EH (cell line): ENCODE measurements at places on chromosomes 4 and X.

- no peak for DNase-seq
Measured at GRCh38 chr4:113998079-113998478, 18.6 kb upstream of the ARSJ start.

DNA sequence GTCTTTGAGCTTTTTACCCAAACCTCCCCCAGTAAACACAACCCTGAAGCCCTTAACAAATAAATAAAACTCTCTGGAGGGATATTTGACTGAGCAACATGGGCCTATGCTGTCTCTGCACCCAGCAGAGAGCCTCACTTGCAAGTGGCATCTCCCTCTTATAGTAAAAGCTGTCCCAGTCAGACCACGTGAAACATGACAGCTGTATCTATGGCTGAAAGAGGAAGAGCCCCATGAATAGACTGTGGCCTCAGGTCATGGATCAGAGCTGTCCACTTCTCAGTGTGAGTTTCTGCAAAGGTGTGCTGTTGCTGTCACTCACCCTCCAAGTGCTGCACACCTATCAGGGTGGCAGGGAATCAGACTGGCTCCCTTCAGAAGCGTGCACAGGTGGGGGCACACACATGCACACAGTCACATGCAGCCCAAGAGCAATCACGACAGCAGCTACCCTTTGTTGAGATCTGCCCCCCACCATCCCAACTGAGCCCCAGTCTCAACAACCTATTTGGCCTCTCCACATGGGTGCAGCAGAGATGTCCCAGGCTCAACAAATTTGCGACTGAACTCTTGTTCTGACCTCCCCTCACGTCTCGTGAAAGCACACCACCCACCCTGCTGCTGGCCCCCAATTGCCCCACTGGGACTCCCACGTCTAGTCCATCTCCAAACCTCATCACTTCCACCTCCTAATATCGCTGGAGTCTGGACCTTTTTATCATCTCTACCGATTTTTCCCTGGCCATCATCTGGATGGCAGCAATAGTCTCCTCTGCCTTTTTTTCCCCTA is 45.6 kb downstream of the NAT8L start:
- no peak for DNase-seq

DNA sequence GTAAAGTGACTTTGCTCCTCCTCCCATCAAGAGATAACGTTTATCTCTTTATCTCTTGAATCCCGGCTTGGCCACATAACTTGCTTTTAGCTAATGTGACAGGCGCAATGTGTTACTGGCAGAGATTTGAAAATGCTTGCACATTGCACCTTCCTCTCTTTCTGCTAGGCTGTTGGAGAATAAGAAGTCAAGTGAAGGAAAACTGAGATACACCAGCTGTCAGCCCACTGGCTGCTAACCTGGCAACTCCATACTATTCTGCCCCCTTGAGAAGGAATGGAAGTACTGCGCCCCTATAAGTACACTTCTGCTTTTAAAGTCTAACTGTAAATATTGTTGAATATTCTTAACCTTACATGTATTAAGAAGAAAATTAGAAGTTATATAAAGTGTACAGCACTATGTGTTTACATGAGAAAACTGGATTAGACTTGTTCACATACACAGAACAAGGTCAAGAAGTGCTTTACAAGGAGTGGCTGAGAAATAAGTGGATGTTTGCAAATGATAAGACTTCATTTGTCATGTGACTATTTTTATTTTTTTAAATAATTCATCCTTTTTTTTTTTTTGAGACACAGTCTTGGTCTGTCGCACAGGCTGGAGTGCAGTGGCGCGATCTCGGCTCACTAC is 424.5 kb upstream of the CTSO start:
- DNase-seq, result peak; percentile 69

GRCh38 chrX:20527558-20528011 is 260.9 kb upstream of the RPS6KA3 start:
- DNase-seq, result peak; percentile 32

DNA sequence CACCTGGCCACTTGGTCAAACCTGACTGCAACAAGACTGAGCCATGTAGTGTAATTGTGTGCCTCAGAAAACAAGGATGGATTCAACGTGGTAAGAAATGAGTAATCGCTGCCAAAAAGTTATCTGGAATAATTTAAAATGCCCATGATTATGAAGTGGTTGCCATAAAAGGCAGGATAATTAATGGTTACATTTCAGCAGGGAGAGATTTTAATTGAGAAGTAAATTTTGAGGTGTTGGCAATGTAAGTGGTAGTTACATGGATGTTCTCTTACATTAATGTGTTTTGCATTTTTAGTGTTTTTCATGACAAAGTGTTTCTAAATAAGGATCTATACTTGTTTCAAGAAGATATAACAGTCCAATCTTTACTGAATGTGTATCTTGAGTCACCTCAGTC is 15.7 kb downstream of the HAUS3 start:
- DNase-seq, result no peak

DNA sequence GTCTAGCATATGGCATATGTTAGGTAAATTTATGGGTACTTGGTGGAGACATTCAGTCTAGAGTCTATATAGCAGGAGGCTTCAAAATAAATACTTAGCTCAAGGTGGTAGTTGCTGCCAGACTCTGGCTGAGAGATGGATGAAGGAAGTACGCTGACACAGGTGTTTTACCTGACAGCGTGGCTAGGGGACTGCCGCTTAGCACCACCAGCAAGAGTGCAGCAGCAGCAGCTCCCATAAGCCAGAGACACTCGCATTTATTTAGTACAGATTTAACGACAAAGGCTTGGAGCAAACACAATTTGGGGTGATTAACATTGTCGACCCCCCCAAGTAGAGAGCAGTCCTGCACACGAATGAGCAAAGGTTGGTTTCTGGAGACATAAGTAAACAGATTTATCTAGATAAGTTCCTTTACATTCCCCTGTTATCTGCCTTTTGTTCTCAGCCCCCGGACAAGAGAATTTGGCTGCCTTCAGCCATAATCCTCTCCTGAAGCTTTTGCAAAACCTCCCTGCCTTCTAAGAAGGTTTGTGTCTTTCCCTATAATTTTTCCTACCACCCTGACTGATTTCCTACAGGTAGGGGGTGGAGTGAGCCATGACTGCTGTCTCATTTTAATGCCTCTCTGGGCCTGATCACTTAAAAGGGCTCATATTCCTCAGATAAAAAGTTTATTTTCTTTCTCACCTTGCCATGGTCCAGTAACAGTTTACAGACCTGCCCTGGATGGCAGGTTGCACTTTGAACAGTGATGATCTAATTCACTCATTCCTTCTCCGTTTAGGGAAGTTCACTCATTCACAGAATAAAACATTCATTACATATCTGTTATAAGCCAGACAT is 64.6 kb downstream of the RHOH start:
- no peak for DNase-seq

GRCh38 chrX:42085836-42086235 is 162.5 kb upstream of the CASK start:
- no peak for DNase-seq

DNA sequence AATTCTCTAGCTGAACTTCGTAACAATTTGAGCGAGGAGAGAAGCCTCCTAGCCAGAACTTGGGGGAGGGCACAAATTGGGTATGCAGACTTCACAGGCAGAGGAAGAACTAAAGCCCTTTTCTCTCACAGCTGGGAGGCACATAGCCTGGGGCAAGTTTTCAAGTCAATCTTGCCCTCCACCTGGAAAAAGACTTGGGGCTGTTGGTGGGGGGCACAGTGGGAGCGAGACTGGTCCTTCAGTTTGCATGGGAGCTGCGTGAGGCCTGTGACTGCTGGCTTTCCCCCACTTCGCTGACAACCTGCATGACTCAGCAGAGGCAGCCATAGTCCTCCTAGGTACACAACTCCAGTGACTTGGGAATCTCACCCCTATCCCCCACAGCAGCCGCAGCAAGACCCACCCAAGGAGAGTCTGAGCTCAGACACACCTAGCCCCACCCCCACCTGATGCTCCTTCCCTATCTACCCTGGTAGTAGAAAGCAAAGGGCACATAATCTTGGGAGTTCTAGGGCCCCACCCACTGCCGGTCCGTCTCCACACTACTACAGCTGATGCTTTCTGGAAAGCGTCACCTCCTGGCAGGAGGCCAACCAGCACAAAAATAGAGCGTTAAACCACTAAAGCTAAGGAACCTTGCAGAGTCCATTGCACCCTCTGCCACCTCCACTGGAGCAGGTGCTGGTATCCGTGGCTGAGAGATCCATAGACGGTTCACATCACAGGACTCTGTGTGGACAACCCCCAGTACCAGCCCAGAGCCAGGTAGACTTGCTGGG is 160.8 kb downstream of the CBLL2 start:
- no peak for DNase-seq

DNA sequence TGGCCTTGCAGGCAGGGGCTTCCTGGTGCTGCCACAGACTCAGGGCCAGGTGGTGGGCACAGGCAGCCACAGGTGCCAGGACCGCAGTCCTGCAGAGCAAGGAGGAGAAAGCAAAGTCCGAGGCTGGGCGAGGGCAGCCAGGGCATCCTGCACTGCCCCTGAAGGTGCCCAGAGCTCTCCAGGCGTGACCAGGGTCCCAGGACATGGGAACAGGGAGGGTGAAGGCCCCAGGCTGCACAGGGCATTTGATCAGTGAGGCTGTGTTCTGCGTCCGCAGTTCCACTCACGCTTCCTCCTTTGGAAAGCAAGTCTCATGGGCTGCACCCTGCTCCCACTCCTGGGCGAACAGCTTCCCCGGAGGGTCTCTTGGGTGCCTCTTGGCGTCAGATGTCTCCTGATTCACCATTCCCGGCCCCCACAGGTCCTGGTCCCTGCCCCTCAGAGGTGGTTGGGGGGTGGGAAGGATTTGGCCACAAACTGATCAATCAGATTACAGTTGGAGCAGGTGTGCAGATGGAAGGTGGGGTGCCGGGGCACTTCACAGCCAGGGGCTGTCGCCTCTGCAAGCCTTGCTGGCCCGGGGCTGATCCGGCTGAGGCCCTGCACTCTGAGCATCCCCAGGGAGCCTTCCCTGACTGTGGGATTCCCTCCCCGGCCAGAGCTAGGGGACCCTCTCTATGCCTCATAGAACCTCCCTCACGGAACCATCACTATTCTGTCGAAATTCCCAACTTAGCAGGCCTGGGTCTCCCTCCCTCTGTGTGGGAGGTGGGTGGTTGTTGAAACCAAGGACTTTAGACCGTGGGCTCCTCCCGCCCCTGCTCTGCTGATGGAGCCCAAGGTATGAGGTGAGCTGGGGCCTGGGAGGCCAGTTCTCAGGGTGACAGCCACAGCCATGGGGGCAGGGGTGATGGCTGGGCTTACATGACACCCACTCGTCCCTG is 3.3 kb downstream of the SH3TC1 start:
- DNase-seq, result no peak

DNA sequence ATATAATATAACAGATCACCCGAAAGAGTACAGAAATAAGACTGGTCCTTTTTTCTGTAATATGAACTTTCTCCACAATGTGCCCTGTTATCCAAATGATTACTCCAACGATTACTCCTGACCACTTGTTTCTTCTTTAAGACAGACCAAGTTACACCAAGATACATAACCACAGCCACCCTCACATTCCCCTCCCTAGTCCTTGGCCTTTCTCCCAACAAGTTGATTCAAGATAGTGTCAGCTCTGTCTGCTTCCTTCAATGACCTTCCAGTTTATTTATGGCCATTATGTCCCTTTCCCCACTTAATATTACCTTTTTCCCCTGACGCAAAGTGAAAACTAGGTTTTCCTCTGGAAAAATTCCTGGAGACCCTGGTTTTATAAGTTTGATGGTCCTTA is 397.2 kb downstream of the FAM47B start:
- no peak for DNase-seq

GRCh38 chr4:152352622-152353116 is 183.2 kb downstream of the FBXW7 start:
- DNase-seq, result peak; percentile 97

- DNase-seq, result no peak
Measured at GRCh38 chr4:109730619-109731545, 1.0 kb upstream of the PLA2G12A start.

DNA sequence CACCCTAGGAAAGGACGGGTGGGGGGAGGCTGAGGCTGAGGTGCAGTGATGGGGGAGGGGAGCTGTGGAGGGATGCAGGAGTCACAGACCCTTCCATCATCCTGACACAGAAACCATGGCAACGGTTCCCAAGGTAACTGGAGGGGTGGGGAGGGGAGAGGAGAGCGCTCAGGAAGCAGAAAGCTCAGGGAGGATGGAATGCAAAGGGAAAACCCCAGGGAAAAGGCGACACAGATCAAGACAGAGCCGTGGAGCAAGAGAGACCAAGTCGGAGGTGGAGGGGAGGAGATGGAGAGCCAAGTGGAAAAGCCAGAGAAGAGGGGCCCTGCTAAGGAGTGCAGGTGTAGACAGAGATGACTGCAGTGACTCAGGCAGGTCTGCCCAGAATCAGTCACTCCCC is 14.5 kb downstream of the L1CAM start:
- DNase-seq, result no peak

- DNase-seq, result no peak
Measured at GRCh38 chr4:79298484-79298883, 27.4 kb downstream of the NAA11 start.

DNA sequence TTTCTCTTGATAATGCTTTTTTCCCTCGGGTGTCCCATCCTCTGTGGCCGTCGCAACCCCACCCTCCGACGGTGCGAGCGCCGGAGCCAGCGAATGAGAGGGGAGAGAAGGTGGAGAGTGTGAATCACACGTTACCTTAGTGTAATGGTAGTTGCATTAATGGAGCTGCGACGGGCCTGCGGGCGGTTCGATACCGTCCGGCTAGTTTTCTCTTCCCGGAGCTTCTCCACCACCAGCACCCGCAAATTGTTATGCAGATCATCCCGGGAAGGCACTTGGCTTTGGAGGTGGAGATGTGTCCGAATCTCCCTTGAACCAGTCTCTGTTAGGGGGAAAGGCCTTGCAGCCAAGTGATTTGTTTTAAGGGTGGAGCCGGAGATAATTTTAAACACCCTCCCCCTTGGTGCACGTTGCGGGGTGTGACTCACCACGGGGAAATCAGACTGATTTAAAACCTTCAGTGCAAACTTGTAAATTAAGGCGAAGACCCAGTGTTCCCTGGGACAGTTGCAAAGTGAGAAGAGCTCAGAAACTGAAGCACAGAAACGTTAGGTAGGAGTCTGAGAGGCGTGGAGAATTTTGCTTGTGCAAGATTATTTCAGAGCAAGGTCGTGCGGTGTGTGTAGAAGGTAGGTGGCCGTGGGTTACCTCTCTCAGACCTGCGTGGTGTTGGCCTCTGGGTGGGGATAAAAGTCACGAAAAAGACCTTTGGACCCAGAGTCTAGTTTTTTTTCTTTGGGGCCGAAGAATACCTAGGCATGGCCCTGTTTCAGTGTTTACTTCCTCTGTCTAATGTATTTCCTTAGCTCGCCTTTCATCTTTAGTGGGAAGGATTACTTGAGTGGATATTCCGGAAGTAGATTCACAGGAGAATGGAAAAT is 1.3 kb downstream of the AFF1 start:
- DNase-seq, result peak; percentile 76
